ENCODE measurements at places on chromosomes 3 and 15.

DNA sequence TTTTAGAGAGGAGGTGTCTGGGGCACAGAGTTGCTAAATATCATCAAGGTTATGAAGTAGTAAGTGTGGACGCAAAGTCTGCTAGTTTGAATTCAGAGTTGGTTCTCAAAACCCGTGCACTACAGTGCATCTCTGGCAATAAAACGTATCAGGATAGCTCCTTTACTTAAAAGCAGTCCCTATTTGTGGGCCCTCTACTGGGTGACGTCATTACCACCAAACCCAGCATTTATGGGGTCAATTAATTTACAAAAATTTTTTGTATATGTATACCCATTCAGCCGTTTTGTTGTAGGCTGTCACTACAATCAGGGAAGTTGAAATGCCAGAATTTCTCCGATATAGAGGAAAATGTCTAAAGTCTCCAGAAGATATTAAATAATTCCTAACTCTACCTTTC, 8.8 kb downstream of the OR4F15 start:
- DNase-seq: no peak

DNA sequence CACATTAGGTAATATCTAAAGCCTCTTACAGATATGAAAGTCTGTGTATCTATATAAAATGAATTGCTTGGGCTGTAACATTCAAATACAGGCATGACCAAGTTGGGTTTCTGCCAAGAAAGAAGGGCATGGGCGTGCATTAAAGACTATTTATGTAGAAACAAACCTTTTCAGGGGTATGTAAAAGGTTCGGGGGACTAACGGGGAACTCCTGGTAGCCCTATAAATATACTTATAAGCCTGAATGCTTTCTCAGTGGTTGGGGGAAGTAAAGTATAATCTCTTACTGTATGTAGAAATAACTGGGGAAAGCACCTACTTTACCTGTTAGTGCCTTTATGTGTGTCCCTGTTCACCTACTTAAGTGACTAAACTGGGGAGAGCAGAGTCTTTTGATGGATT, 154.5 kb upstream of the TBL1XR1 start:
- DNase-seq: no peak

DNA sequence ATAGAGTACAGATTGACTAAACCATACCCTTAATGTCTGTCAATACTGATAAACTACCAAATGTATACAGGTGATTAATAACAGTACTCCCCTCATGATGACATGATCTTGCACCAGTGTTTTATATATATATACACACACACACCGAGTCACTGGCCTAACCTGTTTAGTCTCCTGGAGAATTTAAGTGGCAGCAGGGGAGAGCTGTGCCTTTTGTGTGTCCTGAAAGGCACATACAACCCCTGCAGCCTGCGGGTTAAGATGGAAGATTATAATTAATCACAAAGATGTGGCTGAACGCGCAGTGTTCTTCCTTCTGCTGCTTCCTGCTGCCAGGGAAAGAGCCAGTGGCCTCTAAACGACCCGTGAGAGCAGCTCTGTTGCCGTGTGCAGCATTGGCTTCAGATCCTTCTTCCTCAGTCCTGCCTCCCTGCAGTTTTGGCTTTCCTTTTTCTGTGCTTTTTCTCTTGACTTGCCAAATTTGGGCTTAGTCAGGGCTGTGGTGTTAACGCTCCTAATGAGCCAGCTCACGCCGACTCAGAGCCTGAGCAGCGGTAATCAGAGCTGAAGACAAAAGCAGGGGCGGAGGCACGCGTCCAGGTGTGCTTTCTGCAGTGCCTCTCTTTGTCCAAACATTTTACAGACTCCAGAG, 42.5 kb upstream of the UBE3A start:
- DNase-seq: peak; percentile 7

DNA sequence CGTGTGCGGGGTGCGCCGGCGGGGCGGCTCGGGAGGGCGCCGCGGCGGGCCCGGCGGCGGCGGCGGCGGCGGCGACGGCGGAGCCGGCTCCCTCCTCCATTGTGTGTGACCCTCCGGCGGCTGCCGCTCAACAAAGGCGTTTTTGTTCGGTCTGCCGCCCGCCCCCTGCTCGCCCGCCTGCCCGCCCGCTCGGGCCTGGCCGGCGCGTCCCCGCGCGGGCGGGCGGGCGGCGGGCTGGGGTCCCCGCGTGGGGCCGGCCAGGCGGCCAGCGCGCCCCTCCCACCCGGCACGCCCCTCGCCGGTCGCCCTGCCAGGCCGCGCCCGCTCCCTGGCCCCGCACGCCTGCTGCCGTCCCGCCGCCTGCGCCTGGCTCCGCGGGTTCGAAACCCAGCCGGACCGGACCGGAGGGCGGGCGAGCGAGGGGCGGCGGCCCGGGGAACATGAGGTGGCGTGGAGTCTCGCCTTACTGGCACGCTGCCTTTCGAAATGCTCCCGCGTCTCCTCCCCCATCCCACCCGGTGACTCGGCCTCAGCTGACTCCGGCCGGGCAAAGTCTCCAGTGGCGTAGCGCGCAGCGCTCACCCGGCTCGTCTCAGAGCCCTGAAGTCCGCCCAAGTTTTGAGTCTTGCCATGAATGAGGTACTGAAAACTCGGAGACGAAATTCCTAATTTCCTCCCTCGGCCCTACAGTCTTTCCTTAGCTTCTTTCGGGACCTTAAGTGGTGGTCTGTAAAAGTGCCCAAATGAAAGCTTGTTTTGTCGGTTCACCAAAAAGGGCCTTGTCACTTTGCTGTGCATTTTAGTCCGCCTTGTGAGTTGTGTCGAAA, 588 bp downstream of the MAPK6 start:
- peak; percentile 91 for DNase-seq

GRCh38 chr15:51375966-51376640, 34.6 kb downstream of the GLDN start:
- DNase-seq: no peak

- DNase-seq: no peak
Measured at GRCh38 chr15:95887666-95888390, 442.7 kb upstream of the NR2F2 start.

GRCh38 chr3:156211583-156211982, 91.2 kb downstream of the KCNAB1 start:
- DNase-seq: no peak

- DNase-seq: peak; percentile 98
Measured at GRCh38 chr3:186209810-186210752, 101.2 kb upstream of the ETV5 start.

DNA sequence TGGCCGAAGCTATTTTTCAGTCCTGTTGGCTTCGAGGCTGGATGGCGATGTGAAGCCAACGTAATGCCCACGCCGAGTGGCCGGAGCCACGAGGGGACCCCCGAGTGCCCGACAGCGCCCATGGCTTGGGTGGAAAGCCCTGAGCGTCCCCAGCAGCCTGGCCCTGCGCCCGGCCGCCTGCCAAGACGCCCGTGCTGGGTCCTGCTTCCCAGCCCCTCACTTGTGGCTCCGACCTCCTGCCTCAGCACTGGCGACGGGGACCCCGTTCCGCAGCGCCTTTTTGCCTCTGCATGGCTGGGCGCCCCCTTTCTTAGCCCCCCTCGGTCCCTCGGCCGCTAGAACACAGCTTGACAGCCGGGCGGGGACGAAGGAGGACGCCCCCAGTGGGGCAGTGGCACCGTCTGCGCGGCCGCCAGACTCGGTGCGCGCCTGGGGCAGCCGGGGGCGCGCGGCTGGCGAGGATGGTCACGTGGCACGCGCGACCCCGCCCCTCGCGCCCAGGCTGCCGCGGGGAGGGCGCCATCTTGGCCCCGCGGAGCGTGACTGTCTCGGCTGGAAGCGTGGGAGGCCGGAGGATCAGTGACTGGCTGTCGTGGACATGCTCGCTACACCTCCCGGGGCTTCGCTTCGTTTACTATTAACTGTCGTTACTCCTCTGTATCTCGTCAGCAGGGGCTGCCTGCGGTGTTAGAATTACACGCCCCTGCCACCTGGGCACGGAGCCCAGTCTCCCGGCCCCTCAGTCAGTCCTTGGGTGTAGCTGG, 626 bp upstream of the GPR176 start:
- DNase-seq: peak; percentile 74

DNA sequence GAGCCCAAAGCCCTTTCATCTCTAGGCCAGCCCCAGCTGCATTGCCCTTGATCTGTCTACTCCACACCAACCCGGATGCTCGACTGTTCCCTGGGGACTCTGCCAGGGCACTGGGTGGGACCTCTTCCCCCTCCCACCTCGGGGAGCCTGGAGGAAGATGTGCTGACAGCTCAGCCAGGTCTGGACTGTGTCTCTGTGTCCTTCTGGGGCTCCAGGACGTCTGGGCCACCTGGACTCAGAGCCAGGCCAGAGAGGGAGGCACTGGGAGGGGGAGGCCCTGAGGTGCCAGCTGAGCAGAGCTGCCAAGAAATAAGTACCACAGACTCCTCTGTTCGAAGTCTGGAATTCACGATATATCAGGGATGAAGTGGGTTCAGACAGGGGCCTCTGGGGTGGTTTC, 5.8 kb upstream of the HCN4 start:
- DNase-seq: no peak

GRCh38 chr15:89115547-89115946, 27.3 kb downstream of the ABHD2 start:
- DNase-seq: no peak

- DNase-seq: no peak
Measured at GRCh38 chr15:85974348-85974705, 105.3 kb upstream of the AGBL1 start.

DNA sequence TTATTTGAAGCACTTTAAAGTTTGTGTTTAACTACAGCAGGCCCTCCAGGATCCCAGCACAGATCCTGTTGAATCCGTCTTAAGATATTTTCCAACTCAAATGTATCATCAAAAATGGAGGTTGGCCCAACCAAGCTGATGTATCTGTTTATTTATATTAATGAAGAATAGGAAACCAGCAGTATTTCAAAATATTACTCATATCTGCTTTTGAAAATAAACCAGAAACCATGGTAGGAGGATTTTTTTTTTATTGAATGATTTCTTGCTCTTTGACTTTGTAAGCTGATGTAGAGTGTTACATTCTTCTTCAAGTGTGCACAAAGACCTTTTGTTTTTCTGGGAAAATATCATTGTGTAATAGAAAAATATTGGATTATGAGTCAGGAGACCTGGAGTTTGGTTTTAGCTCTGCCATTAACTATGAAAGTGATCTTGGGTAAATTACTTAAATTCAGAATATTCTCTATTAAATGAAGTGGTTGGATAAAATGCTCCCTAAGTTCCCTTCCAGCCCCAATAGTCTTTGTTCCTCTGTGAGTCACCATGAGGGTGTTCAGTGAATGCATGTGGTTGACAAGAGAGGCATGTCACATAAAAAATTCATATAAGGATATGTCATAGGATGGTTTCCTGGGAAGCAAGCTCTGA, 221.3 kb upstream of the GAP43 start:
- DNase-seq: no peak

- peak; percentile 25 for DNase-seq
Measured at GRCh38 chr3:56769116-56769707, 32.5 kb downstream of the ARHGEF3 start.

GRCh38 chr3:74435631-74436030, 178.8 kb downstream of the CNTN3 start:
- no peak for DNase-seq

DNA sequence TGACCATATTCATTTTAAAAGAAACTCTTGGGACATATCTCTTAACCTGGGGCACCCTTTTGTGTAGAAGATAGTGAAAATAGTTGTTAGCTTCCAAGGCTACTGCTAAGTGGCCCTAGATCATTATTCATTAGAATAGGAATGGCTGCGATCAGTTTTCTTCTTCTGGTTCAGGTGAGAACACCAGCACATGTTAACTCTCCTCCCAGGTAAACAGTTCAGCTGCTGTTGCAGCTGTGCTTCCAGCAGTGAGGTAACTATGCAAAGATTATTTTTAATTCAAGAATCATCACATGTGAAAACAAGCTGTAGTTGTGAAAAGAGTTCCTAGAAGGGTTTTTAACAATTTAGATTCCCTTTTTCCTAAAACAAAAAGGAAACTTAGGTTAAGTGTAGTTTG, 43.3 kb downstream of the ZPLD1 start:
- no peak for DNase-seq

GRCh38 chr3:187739094-187739560, 6.1 kb downstream of the BCL6 start:
- no peak for DNase-seq

- no peak for DNase-seq
Measured at GRCh38 chr3:30894521-30895251, at the start of gene GADL1. TSS of gene GADL1 (minus strand) at chr3:30894661. CDS start at chr3:30894614, 47 bp downstream.

- DNase-seq: no peak
Measured at GRCh38 chr3:30578986-30579579, 27.3 kb upstream of the TGFBR2 start.

DNA sequence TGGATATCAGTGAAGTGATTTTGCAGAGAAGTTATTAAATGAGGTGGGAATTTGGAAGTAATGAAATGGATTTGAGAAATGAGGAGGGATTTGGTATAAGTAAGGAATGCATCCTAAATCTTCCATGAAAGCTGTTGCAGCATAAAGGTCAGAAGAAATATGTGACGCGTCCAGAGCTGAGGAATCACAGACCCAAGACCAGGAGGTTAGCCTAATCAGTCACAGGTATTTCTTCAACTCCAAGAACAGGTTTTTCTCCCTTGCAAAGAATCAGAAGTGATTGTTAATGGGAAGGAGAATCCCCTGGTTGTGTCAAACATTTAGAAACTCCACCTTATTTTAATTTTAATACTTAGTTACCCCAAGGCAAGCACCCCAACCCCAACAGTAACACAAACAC, 253.2 kb downstream of the MEX3B start:
- DNase-seq: no peak

GRCh38 chr3:73508330-73508954, 116.3 kb downstream of the PDZRN3 start:
- peak; percentile 70 for DNase-seq

DNA sequence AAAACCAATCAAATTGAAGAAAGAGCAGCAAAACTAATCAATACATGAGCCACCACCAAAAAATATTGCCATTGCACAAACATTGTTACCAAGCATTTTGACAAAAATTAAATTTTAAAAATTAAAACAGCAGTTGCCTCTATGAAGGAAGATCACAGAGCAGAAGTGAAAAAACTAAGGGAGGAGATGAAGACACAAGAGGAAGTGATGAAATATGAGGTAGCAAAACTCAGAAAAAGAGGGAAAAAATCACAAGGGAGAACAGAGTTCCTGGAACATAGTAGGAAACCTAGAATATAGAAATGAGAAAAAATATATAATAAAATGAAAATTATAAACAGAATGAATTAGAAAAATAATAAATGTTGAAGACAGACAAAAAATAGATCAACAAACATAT, 7.3 kb upstream of the SERPINI2 start:
- DNase-seq: no peak

- DNase-seq: no peak
Measured at GRCh38 chr15:90818251-90819210, 49.9 kb upstream of the FURIN start.

DNA sequence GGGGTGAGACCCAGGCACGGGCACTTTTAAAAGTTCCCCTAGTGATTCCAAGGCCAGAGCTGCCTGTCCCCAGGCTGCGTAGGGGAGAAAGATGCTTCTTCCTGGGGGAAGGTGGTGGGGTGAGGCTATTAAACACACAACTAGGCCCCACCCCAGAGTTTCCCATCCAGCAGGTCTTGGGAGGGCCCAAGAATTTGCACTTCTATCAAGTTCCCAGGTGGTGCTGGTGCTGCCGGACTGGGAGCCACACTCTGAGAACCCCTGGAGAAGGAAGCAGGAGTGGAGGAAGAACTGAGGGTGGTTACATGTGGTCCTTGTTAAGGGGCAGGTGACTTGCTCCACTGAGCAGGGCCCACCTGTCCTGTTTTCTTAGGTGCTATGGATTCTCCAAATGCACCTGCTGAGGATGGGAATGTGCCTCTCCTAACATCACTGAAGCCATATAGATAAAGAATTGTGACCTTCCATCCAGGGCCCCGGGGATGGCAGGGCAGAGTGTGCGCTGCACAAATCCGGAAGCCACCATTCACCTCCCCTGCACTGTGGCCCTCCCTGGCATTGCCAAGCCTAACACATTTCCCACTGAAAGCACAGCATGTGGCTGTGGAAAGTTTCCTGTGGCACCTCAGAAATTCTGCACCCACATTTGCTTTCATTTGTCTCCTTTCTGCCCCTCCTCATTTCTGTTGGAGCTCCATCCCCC, 111.5 kb upstream of the MEF2A start:
- DNase-seq: no peak

Measured in globus pallidus (tissue), 1 donor.